ENCODE measurements at places on chromosomes 13 and 19. TPM values are rescaled to one million over a fixed set of nuclear protein-coding genes. Genes with fewer than 3 reads are reported as not detected.

Gene TUBA3C
- not detected for total RNA-seq

Gene ACP5
- not detected for total RNA-seq

Gene GZMM
- 0.35 TPM for total RNA-seq

Gene DUS3L
- total RNA-seq = 73.3 TPM

Gene PGLYRP1
- total RNA-seq = not detected

GRCh38 chr13:37138169-37138568, 32.7 kb upstream of the CSNK1A1L start:
- peak; percentile 22 for DNase-seq

DNA sequence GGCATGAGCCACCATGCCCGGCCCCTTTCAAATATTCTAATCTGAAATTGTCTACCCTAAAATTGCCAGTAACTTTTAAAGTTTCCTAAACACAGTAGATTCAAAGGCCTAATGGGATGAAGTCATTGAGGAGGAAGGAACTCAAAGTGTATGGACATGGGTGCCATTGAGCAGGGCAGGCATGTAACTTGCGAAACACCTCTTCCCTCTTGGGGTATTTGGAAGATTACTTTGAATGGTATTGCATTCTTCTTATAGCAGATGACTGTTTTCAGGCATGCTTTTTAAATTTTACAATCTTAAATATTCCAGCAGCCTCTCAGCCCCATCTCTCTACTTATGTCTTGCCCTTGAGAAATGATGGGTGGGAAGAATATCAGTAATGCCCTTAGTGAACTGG, 21.0 kb downstream of the TM9SF2 start:
- no peak for DNase-seq

DNA sequence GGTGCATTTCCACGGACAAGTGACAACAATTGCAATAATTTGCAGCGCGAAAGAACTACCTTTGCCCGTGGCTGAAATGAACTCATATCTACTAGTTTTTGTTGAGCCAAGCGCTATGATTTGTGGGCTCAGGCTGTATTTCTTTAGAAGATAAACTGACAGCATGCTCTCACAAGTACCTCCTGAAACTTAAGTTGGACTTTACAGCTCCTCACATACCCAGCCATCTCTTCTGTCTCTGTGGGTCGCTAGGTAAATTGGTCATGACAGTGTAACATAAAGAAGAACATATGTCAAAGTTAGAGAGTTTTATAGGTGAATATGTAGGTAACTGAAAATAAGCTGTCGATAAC, 839 bp downstream of the COG6 start:
- DNase-seq = no peak

GRCh38 chr19:30076101-30076551, 134.1 kb downstream of the URI1 start:
- no peak for DNase-seq

DNA sequence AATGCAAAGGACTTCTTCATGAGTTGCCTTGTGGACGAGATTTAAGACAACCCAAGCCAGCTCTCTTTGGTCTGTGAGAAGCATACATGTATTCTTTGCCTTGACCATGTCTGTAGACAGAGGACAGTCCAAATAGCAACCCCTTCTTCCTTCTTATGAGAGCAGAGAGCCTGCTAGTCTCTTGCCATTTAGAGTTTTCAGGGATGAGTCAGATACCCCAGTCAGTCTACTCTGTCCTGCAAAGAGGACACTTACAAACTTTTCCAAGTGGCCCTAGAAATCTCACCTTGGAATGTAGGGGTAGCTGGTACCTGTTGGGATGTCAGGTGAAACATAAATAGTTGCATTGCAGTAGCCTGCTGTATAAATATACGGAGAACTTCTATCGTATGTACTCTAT, 36.7 kb downstream of the DNAJC3 start:
- no peak for DNase-seq

GRCh38 chr19:37333457-37333856, 37.4 kb upstream of the ZNF527 start:
- DNase-seq = no peak

DNA sequence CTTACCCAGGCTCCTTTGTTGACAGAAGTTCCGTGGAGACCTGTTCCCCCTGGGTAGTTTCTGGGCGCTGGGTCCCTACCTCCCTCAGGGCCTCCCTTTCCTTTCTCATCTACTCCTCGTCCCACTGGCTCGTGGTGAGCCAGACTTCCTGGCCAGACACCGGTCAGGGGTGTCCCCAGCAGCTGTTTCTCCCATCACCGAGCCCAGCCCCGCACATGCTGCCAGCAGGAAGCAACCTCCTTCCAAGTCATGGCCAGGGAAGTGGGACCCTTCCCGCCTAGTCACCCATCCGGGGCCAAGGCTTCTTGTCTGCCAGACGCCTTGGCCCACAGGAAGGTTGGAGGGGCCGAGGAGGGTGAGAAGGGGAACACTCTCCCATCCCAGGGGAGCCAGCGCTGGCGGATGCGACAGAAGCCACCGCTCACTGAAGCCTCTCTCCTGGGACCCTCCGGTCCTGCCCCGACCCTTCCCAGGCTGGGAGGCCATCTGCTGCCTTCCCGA, 5.7 kb downstream of the PAK4 start:
- DNase-seq = no peak

DNA sequence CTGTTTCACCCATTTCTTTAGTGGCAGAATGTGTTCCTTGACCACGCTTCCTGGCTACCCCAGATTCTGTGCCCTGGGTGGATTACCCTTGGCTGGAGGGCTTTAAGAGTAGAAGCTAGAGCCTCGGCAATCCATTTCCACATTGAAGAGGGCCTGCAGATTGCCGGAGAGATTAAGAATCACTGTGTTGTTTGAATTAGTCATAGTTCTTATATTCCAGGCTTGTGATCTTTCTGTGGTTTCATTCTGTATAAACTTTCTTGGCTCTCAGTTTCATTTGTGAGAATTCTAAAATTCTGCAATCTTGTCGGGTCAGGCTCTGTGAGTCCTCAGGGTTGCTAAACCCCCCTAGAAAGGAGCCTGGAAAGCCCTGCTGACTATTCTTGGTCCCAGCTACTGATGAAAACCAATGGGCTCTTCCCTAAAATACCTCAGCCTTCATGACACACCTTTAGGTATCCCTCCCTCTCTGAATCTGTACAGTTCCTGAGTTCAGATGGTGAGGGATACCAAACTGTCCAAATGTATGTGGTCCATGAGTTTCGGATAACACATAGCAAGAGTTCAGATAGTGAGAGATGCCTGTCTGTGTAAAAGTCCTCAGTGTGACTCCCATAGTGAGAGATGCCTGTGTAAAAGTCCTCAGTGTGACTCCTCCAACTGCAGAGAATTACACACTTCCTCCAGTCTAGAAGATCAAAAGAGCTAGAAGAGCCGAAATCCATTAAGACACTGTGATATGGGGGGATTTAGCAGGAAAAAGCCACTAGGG, 4.3 kb downstream of the PHF11 start:
- no peak for DNase-seq
